ENCODE measurements at places on chromosomes 5 and 9. TPM values are rescaled to one million over a fixed set of nuclear protein-coding genes. Genes with fewer than 3 reads are reported as not detected.

GRCh38 chr5:54728588-54728915 is 211.0 kb downstream of the SNX18 start:
- no peak for DNase-seq

The TXNDC15 gene
- polyA plus RNA-seq: 30.5 TPM

- DNase-seq: no peak
Observed at GRCh38 chr5:98663521-98663920, 109.9 kb upstream of the RGMB start.

GRCh38 chr9:35689542-35690293 is at the start of gene TPM2:
Gene TPM2 (minus strand): TSS chr9:35689925. CDS start chr9:35689817, 108 bp downstream.
- DNase-seq: peak; percentile 54

The NR4A3 gene
- 0.01 TPM for polyA plus RNA-seq

GRCh38 chr5:112708103-112708622 is 29.5 kb upstream of the APC start:
- no peak for DNase-seq

DNA sequence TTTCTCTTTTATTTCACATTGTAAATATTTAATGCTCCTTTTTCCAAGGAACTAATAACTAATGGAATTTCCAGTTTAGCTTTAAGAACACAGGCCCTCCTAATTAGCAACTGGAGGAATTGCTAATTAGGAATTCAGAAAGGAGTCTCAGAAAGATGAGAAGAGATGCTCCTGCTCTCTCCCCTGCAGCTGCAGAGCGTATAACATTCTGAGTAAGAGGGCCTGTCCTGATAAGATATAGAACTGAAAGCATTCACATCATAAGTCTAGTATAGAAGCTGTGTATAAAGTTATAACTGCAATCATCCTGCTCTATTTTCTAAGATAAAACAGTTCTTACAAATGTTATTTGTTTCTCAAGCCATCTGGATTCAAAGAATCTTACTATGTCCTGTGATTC is 83.2 kb downstream of the DTWD2 start:
- no peak for DNase-seq

- peak; percentile 38 for DNase-seq
Observed at GRCh38 chr5:149608936-149609545, 27.7 kb downstream of the ARHGEF37 start.

DNA sequence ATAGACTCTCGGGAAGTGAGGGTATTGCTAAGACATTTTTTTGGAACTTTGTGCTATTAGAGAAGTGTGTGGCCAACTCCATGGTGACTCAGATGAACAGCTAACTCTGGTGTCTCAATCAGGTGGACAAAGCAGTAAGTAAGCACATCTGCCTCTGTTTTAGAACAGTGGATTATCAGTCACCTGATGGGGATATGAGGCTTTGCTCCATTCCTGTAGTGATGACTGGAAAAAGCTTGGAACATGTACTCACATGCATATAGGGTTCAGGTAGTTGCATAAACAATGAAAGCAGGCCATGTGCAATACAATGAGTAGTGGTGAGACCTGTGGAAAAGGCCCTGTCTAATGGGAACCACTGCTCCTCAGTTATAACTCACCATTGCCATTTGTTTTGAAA is 168.2 kb upstream of the FBN2 start:
- DNase-seq: peak; percentile 85

DNA sequence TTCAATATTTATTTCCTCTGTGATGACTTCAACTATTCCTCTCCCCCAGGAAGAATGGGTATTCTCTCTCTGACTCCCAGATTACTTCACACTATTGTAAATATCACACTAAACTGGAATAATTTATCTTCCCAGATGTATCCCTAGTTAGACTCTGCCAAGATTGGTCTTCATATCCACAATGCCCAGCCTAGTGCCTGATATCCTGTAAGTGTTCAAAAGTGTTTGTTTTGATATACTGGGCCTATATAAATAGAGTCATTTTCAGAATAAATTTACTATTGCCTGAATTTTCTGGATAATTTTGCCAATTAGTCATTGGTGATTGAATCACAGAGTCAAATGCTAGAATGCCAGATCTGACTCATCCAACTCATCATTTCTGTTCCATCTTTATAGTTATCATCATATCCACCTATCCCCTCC is 143.7 kb upstream of the TNC start:
- DNase-seq: peak; percentile 86

DNA sequence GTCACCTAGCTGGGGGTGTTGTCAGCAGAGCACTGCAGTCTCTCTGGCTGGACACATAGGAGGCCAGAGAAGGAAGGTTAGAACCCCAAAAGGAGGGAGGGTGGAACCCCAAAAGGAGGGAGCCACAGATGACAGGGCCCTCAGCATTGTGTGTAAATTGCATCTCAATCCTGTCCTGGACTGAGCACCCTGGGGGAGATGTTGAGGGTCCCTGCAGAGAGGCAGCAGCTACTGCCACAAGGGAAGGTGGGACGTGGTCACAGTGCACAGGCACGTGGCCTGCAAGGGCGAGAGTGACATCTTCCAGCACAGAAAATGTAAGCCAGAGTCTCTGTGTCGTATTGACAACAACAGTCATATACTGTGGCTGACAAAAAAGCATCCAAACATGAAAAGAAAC is 36.5 kb upstream of the CEP72 start:
- DNase-seq: no peak

GRCh38 chr5:14109771-14110170 is 33.4 kb upstream of the TRIO start:
- DNase-seq: no peak

- no peak for DNase-seq
Observed at GRCh38 chr5:59575648-59576445, 317.7 kb downstream of the PDE4D start.

DNA sequence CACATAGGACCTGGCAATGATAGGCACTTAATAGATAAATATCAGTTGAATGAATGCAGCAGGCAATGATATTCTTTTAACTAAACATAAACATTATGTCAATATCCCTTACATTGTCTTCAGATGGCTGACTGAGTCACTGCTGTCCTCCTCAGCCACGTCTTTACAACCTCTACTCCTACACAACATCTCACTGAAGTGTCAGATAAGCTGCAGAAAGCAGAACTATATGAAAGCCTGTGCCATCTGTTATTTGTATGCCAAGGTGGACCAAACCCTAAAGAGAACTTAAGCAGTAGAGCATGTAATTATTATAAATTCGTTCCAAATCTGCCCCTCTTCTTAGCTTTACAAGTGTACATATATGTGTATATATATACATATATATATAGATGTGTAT is 271.2 kb downstream of the RASEF start:
- DNase-seq: no peak

DNA sequence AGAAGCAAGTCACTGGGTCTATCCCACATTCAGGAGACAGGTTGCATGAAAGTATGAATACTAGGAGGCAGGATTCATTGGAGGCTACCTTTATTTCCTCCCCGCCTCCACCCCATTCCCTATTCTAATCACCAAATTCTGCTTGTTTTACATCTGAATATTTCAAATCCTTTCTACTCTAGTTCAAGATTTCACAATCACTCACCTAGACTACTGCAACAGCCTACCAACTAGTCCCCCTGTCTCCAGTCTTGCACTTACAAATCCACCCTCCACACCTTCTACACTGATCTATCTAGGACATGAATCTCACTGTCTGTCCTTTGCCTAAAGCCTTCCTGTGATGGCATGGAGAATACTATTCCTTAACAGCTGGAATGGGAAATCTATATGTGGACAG is 6.4 kb upstream of the KIF27 start:
- DNase-seq: no peak

DNA sequence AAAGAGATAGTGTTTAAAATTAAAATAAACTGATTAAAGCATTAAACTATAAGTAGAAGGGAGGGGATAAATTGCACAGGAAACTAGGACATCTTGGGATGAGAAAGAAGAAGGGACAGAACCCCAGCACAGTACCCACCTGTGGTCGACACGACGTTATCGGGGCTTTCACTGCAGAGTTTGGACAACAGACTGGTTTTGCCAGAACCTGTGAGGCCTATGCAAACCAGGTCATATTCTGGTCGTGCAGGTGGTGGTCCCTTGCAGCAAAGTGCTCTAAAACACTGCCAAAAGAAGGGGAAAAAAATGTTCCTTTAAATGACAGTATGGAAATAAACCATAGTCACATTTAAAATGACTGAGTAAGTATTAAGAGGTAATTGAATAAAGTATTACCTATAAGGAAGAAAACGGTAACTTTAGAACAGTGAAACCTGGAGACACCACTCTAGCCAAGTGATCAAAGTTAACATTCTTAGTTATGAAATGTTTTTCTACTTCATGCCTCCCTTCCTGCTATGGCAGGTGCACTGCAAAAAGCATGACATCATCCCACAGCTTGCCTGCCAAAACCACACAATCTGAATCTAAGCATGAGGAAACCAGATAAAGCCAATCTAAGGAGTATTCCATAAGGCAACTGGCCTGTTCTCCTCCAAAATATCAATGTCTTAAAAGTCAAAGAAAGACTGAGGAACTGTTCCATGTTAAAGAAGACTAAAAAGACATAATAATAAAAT is 138.6 kb downstream of the ARL15 start:
- DNase-seq: peak; percentile 12

The KCNN2 gene
- polyA plus RNA-seq: 0.06 TPM

DNA sequence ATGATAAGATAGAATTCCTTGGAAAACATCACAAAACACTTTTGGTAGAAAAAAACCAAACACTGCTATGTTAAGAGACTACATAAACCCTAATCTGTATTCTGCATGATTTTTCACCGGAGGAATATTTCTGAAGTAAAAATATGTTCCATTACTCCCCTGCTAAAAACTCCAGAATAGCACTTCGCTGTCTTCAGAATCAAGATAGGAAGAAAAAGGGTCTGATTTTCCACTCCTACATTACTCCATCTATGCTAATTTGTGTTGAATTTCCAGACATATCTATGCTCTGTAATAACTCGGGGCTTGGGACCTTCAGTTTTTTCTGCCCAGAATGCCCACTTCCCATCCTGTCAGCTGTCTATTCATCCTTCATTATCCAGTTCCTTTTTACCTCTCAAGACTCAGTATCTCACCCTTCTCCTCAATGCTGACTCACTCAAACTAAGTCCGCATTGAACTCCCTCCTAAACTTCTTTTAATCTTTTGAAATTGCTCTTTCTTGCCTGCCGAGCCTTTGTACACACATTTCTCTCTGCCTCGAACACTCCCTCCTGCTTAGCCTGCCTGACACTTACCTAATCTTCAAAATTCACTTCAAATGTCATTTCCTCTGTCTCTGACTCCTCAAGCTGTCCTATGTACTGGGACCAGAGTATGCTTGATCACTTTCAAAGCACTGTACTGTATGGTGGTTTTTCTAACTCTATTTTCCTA is 171.0 kb downstream of the ARRDC3 start:
- peak; percentile 6 for DNase-seq

DNA sequence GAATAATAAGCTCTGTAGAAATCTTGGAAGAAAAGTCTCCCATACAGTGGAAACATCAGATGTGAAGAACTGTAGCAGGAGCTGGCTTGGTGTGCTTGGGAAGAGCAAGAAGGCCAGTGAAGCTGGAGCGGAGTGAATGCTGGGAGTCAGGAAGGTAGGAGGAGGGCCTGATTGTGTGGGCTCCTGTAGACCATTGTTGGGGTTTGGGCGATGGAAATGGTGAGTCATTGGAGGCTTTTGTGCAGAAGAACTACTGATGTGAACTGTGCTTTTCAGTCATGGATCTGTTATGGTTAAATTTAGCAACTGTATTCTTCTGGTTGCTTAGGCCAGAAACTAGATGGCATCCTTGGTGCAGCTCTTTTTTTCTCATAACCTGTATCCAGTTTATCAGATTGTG is 2.3 kb downstream of the ICE1 start:
- DNase-seq: no peak

The FAM151B gene
- polyA plus RNA-seq: 0.68 TPM

GRCh38 chr9:7172154-7173115 is 414.7 kb downstream of the KDM4C start:
- no peak for DNase-seq

DNA sequence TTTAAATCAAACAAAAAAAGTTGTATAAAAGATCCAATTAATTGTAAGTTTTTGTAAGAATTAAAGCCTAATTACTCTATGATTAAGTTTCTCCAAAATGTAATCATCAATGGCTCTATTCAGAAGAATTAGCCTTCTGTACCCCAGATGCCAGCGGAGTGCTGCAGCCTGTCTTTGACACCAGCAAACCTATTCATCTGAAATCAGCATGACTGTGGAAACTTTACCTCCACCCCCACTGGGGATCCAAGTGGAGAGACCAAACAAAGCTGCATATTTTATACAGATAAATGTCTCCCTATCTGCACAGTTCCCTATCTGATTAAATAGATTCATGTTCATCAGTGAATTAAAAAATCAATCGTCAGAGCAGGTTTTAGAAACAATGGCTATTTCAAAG is 426.8 kb downstream of the KIAA0825 start:
- no peak for DNase-seq

The LHX3 gene
- not detected for polyA plus RNA-seq

- no peak for DNase-seq
Observed at GRCh38 chr5:87188391-87188790, 79.3 kb upstream of the RASA1 start.

DNA sequence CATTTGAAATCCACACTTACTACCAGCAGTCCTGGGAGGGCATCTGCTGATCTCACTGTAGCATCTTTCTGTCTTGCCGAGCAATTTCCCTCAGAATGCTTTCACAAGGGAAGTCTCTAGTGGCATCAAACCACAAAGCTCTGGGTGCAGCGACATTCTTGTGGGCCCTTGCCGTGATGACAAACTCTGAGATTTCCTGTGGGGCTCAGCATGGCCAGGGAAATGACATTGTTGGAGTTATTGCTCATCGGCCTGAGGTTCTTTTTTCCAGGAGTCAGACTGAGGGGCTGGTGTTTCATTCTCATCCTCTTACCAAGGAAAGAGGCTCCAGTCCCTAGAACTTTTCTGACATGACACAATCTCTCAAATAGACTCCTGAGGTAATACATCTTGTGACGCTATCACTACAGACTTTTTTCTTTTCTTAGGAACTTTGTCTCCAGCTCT is 51.4 kb downstream of the PFDN1 start:
- peak; percentile 82 for DNase-seq

The EQTN gene
- 0.14 TPM for polyA plus RNA-seq

DNA sequence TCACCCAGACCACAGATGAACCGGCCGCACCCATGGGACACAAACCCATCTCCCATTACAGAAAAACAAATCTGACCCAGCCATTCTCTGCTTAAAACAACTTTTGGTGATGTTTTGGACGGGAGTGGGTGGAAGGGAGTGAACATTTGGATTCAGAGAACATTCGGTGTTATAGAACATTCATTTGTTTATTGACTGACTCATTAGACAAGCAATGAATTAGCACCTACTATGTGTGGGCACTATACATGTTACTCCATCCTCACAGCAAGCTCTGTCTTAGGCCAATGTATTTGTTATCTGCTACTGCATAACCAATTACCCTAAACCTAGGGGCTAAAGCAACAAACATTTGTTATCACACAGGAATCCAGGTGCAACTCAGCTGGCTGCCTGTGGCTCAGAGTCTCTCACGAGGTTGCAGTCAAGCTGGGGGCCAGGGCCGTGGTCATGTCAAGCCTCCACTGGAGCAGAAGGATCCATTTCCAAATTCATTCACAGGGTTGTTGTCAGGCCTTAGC is 5.1 kb upstream of the ERGIC1 start:
- DNase-seq: no peak

GRCh38 chr9:113656771-113657670 is 193.5 kb downstream of the RGS3 start:
- DNase-seq: no peak

GRCh38 chr9:121105531-121105930 is 30.8 kb downstream of the CNTRL start:
- no peak for DNase-seq

The CCDC180 gene
- 0.21 TPM for polyA plus RNA-seq

Measured in foreskin keratinocyte (primary cell).